Caco-2 (cell line): ENCODE measurements at places on chromosomes 7 and 10.
A peak's percentile ranks its signal among the peaks of the same experiment; 100 is the strongest.

- DNase-seq, result no peak
These were observed 472.6 kb upstream of the CNTNAP2 start for GRCh38 chr7:145643981-145644380.

DNA sequence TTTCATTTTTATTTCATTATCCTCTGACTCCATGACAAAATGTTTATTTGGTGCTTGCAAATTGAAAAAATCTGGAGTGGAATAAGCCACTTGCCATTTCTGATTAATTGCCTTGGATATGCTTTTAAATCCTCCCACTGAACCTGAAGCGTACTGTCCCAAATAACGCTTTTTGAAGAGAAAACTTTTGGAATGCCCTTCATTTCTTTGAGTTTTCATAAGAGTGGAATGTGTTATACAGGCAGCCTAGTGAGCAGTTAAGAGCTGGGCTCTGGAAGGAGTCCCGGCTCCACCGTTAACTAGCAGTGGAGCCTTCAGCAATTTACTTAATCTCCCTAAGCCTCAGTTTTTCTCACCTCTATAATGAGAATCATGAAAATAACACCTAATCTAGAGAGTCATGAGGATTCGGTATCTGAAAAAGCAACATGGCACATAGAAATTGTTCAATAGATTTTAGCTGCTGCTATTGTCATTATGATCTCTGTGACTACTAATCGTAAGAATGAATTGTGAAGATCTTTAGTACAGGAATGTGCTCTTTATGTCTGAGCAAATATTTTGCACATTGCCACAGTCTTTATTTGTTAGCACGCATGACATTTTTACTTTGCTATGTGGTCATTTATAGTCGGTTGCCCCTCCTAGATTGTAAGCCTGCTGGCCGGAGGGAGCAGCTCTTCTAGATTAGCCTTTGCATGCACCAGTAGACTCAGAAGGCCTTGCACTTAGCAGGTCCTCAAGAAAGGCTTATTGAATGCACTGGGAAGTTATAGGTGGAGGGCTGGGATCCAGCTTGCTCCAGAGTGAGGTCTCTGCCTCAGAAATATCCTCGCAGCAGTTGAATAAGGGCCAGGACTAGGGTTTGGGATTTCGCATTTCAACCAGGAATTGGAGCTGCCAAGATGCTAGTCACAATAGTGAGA, 59.4 kb downstream of the PLCE1 start:
- no peak for DNase-seq

DNA sequence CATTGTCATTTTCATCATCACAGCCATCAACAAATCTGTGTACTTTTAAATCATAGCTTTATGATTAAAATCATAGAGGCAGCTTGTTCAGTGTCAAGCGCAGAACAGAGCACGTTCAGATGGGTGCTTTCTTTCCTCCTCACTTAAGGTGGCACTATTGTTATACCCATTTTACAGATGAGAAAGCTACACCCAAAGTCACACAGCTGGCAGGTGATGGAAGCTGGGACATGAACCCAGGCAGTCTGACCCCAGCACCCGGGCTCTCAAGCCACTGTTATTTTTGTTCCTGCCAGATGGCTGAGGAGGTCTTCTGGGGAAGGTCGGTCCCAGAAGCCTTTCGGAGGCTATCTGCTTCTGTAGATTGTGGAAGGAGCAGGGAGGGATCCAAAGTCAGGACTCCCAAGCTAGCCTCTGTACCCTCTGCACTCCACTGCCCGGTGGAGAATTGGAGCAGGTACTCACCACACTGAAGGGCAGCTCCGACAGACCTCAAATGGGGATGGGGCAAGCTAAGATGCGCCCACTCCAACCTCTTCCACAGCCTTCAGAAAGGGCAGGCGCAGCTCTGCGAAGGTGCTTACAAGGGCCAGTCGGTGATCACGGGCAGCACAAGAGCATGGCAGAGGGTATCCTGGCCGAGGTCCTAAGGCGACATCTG, 610 bp downstream of the AVPI1 start:
- no peak for DNase-seq

- DNase-seq, result peak; percentile 32
These were observed 73.7 kb downstream of the INPP5A start for GRCh38 chr10:132611026-132611910.

GRCh38 chr7:139232377-139232717, 1.3 kb downstream of the UBN2 start:
- DNase-seq, result no peak

DNA sequence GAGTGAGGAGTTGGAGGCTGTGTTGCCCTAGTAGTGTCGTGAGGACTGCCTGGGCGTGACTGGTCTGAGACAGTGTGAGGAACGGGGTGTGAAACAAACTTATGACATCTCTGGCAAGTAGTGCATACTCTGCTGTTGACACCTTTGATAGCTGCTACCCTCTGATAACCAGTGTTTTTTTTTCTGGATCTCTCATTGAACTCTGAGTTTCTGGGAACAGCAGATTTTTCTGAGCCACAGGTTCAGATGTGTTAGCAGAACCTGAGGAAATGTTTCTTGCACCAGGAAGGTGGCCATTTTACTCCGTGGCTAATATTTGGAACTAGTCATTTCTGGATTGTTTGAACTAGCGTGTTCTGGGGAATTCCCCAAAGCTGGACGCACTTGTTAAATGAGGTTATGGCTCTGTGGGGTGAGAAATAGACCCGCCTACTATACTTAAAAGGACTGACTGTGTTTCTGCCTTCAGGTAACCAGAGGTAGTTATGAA, 52.9 kb downstream of the AUTS2 start:
- DNase-seq, result no peak

DNA sequence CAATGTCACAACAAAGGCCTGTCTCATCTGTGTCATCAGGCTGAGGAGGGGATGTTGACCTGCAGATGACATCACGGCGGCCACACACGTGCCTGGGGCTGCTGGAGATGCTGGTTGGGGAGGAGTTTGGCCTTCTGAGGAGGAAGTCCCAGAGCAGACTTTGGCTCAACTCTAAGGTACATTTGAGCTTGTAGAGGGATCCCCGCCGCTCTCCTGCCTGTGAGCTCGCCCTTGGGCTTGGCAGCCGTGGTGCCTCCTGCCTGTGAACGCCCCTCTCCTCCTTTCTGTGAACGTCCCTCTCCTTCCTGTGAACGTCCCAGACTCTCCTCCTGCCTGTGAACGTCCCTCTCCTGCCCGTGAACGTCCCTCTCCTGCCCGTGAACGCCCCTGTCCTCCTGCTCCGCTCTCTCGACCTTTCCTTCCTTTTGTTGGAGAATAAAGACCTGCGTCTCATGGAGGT, 176.4 kb downstream of the DNAJB6 start:
- DNase-seq, result no peak

GRCh38 chr10:130843051-130843653, 468.4 kb downstream of the TCERG1L start:
- DNase-seq, result no peak

GRCh38 chr10:33861016-33861704, 526.7 kb upstream of the NRP1 start:
- no peak for DNase-seq

DNA sequence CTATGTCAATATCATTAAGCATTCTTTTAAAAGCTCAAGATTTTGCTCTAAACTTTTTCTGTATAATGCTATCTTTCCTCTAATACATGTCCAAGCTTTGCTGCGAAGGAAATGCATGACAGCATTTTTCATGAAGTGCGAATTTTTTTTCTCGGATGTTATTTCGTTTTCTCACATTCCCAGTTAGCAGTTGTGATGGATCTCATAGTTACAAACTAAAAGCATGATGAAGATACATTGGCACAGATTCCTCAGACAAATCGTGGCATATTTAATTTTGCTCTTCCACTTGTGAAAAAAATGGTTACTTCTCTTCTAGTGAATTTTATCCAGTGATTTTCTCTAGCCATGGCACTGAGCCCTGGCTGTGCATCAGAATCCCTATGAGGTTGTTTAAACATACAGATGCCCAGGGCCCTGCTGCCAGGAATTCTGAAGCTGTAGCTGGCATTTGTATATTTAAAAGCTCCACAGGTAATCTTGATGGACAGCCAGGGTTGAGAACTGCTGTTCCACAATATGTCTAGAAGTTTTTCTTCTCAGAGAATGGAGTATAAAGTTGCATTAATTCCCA, 299.8 kb upstream of the NEBL start:
- no peak for DNase-seq

DNA sequence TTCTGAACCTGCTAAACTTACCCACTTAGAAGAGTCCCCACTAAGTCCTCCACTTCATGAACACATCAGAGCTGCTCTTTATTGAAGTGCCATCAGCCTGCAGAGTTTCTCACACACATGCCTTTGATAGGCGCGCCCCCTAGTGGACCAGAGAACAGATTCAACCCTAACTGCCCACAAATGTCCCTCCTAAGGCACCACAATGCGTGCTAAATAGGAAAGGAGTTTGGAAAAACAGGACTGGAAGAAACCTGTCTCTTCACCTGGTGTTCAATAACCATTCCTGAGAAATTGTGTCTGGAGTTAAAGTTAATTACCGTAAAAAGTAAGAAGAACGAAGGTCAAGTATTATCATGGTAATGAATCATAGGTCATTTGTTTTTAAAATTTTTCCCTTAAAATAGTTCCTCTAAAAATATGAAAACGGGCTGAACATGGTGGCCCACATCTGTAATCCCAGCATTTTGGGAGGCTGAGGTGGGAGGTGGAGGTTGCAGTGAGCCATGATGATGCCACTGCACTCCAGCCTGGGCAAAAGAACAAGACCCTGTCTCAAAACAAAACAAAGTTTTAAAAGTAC, 249.7 kb downstream of the ELMO1 start:
- peak; percentile 84 for DNase-seq

DNA sequence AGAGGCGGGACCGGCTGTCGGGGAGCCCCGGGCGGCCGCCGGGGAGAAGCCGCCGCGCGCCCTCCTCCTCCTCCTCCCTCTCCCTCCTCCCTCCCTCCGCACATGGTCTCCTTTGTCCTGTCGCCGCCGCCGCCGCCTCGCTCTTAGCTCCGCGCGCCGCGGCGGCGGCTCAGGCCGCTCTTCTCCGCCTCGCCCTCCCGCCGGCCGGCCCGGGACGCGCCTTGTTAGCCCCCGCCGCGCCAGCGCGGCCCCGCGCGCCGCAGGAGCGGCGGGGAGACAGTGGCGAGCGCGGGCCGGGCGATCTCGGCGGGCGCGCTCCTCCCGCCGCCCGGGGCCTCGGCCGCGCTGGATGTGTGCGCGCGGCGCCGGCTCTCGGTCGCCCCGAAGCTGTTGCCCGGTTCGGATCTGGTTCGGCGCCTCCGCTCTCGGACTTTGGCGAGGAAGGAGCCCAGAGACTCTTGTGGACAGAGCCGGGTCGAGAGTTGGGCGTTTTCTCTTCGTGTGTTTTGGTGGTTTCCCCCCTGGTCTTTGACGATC, 437.4 kb upstream of the GALNT17 start:
- peak; percentile 47 for DNase-seq

DNA sequence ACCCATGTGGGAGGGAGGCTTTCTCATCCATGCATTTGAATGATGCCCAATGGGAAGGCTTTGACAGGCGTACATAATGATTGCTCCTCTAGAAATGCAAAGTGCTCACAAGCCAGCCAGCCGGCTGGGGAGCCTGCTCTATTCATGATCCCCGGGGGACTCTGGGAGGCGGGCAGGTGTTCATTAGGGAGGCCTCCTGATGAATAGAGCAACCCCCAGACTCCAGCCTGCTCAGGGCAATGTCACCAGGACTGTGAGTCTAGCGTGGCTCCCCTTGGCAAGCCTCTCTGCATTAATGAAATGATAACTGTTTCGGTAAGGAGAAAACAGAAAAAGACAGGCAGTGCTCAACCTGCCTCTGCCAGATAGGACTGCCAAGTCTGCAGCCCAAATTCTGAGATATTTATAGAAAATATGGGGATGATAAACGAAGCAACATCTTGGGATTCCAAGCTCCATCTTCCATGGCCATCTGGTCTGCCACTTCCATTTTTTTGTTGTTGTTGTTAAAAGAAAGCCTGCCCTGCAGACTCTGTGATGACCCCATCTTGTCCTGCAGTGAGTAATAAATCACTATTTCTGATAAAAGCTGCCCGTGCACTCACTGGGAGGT, 236.4 kb downstream of the PRPF18 start:
- no peak for DNase-seq

DNA sequence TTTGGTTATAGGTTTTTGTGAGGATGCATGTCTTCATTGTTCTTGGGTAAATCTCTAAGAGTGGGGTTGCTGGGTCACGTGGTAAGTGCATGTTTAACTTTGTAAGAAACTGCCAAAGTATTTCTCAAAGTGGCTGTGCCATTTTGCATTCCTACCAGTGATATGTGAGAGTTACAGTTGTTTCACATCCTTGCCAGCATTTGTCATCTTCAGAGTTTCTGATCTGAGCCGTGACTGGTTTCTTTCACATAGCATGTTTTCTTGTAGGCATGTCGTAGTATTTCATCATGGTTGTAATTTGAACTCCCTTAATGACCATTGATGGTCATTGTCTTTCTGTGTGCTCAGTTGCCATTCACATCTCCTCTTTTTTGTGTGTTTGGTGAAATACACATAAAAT, 286.0 kb downstream of the RNLS start:
- DNase-seq, result no peak

GRCh38 chr7:79658304-79658703, 204.8 kb upstream of the MAGI2 start:
- DNase-seq, result no peak

- no peak for DNase-seq
These were observed 89.0 kb downstream of the JMJD1C start for GRCh38 chr10:63376560-63377304.

- no peak for DNase-seq
These were observed 50.1 kb downstream of the SEMA3A start for GRCh38 chr7:84144480-84144879.

GRCh38 chr10:94571081-94571480, 25.5 kb downstream of the HELLS start:
- DNase-seq, result no peak

GRCh38 chr7:92769844-92770243, 66.5 kb downstream of the CDK6 start:
- DNase-seq, result no peak

DNA sequence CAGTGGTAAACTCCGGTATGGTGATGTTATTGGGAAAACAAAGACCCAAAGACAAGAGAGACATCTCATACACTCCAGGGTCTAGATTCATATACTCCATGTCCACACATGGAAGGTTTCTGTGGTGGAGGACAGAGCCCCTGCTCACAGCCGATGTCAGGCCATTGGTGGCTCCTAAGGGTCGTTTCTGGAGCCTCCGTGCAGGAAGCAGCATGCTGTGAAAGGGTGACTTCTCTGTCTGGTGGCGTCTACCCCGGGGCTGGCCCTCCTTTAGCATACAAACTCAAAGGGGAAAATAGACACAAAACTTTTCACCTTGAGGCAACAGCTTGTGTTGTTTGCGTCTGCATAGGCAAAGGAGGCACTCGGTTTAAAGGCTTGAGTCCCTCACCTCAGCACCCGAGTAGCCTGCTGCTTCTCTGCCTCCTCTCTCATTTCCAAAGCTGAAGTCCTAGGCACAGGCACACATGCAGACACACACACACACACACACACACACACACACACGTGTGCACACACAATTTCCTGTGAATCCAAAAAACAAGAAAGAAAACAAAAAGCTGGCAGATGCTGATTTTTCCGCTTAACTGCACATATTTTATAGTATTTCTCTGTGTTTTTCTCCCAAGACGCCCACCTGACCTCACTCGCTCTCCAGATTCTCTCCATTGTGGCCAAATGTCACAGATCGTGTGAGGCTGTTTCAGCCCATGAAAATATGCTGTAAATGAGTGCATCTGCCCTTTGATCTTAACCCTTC, 601.4 kb upstream of the MGMT start:
- no peak for DNase-seq

GRCh38 chr7:121945480-121946236, 72.7 kb downstream of the PTPRZ1 start:
- DNase-seq, result no peak

- no peak for DNase-seq
These were observed 92.0 kb downstream of the ABCA13 start for GRCh38 chr7:48263311-48263650.

- DNase-seq, result no peak
These were observed 26.6 kb downstream of the DUSP5 start for GRCh38 chr10:110524179-110524858.

- DNase-seq, result no peak
These were observed 151.6 kb downstream of the CACNA2D1 start for GRCh38 chr7:82291931-82292330.
